ENCODE measurements at places on chromosomes 7 and 10. TPM values are rescaled to one million over a fixed set of nuclear protein-coding genes. Genes with fewer than 3 reads are reported as not detected.

Gene NKX2-3
- total RNA-seq: not detected

Gene CAPZA2
- total RNA-seq: 190 TPM

Gene ERVW-1
- not detected for total RNA-seq

Gene PCLO
- 138 TPM for total RNA-seq

Gene TDRD1
- under 0.01 TPM for total RNA-seq

Gene OR2A5
- not detected for total RNA-seq

Gene TMEM196
- 12.8 TPM for total RNA-seq

Gene NKX1-2
- not detected for total RNA-seq

Gene MLXIPL
- under 0.01 TPM for total RNA-seq

Gene LRRN3
- 117 TPM for total RNA-seq
